ENCODE measurements at places on chromosomes 16 and 17.

DNA sequence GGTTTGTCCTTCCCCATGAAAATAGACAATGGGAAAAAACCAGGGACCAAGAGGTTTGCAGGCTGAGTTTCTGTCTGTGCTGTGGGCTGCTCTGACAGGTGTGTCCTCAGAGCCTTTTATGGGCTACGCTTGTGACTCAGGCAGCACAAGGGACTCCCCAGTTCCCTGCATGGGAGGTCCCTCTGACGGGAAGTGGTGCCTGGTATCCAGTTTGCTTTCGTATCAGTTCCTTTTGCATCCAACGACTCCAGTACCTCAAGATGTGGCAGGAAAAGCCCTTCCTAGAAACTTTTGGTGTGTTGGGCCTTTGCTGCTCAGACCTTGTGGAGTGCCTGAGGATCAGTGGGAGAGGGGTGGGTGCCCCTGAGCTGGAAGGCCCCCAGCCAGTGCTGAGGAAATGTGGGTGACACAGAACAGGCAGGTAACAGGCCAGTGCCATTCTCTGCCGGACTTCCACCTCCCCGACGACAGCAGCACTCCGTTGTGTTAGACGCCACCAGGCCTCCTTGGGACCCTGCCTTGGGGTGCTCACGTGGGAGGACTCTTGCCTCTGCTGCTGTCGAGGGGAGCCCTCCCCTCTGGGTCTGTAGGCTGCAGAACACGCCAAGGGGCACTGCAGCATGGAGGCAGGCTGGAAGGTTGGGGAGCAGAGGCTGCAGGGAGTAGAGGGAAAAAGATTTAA lies 38.4 kb upstream of the IRF8 start:
- no peak for DNase-seq

GRCh38 chr16:79472426-79472825 lies 128.1 kb downstream of the MAF start:
- DNase-seq, result no peak

GRCh38 chr16:54116124-54116655 lies 170.4 kb downstream of the IRX3 start:
- no peak for DNase-seq

GRCh38 chr17:30816165-30816564 lies 8.3 kb downstream of the CRLF3 start:
- no peak for DNase-seq

DNA sequence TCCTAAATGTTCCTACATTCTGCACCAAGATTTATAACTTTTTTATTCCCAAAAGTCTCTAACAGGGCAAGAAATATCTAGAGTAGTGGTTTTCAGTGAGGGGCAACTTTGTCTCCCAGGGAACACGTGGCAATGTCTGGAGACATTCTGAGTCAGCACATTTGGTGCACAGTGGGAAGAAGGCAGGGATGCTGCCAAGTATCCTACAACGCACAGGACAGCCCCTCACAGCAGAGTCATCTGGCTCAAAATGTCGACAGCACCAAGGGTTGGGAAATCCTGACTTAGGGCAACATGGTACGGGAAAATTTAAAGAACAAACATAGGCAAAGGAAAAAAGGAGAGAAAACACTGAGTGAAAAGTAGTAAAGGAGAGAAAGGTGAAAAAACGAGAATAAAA lies 61.8 kb downstream of the SMG6 start:
- DNase-seq, result no peak

- DNase-seq, result no peak
Measured at GRCh38 chr16:72928090-72928981, 119.6 kb downstream of the ZFHX3 start.

DNA sequence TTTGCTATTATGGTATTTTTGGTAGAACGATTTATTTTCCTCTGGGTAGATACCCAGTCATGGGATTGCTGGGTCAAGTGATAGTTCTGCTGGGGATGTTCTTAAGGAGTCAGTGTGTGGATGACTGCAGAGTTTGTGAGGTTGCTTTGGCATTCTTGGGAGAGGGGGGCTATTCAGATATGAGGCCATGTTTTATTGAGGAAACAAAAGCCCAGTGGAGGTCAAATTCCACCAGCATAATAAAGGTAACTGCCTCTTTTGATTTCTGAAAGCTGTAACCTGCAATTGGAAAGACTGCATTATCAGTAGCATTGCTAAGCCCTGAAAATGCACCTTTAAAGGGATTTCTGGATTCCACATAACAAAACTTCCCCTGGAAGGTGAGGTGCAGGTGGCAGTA lies 43.7 kb upstream of the HNF1B start:
- DNase-seq, result no peak

GRCh38 chr17:65600518-65600917 lies 39.1 kb upstream of the AXIN2 start:
- DNase-seq, result no peak

DNA sequence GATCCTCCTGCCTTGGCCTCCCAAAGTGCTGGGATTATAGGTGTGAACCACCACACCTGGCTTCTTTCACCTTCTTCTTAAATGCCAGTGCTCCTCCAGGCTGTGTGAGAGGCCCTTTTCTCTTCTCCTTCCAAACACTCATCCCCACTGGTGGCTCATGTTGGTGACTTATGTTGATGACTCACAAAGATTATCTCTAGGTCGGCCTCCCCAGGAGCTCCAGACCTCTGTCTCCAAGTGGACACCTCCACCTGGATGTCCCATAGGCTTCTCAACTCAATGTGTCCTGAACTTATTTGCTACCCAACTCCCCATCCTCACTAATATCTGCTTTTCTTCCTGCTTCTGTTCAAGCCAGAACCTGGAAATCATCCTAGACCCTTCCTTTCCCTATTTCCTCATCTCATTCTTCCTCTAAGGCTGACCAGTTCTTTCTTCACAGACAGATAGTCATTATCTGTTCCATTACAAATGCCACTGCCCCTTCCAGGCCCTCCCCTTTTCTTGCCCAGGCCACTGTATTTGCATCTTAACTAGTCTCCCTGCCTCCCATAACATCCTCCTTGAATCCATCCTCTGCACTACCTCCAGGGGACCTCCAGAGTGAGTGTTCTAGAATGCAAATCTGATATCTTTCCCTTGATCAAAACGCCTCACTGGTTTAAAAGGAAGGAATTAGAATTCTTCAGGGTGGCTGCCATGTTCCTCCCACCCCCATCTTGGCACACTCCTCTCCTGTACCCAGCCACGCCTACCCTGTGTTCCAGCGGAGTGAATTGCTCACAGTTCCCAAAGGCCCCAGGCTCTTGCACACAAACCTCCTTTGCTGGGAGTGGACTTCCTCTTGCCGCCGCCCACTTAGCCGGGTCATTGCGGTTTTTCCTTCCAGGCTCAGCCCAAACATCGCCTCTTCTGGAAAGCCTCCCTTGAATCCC lies 34.8 kb upstream of the FBXO47 start:
- DNase-seq, result no peak

- DNase-seq, result no peak
Measured at GRCh38 chr17:40399185-40399584, 18.5 kb downstream of the TOP2A start.

- DNase-seq, result no peak
Measured at GRCh38 chr16:60091529-60091928, 1357.4 kb upstream of the GOT2 start.

DNA sequence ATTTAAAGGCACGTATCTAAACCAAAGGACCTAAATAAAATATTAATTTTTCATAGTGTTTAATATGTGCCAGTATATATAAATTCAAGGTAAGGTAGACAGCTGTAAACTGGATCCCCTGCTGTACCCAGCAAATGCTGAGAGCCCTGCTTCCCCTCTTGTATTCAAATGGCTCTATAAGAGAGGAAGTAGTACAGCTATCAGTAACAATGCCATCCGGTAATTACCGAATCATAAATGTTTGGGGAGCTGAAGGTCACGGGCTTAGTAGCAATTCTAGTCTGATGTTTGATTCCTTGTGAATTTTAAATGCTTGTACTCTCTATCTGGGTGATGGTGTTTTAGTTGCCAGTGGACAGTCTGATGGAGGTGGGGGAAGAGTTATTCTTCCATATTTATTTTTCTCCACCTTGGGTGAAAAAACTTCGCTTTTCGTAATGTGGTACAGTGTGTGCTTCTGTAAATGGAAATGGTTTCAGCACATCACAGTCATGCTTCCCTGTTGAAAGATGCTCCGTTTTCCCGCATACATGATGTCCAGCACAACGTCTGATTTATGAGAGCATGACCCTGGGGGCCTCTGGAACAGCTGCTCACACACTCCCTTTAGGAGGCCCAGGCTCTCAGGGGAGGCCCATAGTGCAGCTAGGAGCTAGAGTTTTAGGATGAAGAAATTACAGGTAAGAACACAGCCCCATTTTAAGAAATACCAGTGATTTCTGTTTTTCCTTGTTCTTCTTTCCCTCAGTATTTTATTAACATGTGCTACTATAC lies 423.9 kb downstream of the WWOX start:
- DNase-seq, result no peak
